ENCODE measurements at places on chromosomes 4 and X.
A peak's percentile ranks its signal among the peaks of the same experiment; 100 is the strongest.

DNA sequence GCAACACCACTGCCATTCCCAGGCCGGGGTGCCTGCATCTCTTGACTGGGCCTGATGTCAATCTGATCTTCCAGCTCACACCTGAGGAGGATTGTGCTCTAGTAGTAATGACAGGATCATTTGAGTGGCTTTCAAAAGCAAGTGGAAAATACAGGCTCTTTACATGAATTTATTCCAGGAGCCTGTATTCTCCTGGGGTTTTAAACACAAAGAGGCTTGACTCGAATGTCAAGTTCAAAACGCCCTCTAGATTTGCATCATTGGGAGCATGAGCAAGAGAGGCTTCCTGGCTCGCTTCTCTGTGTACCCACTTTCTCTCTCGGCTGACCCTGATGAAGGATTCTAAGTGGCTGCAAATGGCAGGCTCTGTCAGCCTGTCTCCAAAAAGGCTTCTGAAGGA lies 199.5 kb upstream of the PUDP start:
- DNase-seq, result no peak

DNA sequence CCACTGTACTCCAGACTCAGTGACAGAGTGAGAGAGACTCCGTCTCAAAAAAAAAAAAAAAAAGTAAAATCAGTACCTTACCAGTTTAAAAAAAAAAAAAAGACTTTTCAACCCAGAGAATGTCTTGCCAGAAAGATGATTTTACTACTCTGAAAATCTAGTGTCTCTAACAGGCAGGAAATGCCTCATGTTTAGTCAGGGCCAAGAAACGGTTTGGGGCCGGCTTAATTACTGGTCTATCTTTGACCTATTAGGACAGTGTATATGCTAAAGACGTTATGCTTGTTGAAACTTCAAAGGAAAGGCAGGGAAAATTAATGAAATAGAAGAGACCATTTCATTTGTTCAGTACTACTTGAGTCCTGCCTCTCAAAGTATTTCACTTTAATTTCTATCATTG lies 9.9 kb downstream of the BEND4 start:
- no peak for DNase-seq

DNA sequence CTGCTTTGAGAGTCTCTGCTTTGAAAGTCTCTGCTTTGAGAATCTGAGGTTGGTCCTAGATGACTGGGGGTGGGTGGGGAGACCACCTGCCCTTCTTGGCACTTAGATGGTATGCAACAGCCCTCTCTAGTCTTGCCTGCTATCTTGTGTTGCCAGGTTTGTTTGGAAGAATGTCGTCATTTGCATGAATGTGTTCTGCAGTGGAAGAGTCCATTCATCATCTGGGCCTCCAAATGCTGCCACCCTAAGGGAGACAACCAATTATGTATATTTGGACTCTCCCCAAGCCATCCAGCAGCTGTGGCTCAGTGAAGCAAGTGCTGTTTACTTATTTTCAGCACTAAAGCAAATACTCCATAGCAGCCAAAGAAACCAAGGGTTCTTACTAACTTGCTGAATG lies 44.6 kb upstream of the TRPC5OS start:
- no peak for DNase-seq

DNA sequence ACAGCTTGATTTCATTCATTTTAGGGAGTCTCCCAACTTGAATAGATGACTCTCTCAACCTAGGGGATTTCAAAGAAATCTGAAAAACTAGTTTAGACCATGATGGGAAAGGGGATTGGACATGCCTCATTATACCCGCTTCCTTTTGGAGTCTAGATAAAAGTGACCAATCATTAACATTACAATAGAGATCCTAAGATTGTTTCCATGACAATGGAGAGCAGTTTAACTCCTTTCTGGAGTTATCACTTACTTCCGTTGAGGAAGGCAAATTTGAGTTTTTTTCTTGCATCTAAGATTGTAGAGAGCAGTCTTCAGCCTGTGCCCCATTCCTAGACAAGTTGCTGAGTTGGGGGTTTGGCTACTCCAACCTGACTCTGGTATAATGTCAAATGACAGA lies 11.4 kb upstream of the IL15 start:
- no peak for DNase-seq

DNA sequence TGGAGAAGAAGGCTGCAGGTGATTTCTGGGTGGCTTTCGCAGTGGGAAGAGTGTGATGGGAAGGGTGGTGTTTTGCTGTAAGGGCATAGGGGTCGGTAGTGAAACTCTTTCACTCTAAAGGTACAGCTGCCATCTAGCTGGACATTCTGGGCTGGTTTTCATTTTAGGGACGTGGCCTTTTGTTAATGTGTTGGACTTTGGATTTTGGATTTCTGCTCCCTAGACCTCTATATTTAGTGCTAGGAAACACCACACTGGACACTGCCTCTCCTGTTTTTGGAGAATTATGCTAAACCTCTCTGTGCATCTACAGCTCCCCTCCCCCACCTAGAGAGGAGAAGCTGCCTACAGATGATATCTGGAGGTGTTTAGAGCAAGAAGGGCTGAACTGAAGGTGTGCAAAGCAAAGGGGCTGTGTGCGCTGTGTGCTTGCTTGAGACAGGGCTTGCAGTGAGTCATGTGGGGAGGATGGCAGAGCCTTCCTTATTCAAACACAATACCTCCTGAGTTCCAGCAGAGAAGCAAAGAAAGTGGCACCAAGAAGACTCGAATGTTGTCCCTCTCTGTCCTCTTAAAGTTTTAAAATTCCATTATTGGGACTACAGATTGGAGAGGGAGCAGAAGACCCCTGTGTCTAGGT lies 47.9 kb downstream of the STARD8 start:
- no peak for DNase-seq

- DNase-seq, result no peak
Observed at GRCh38 chrX:97860226-97860625, 976.5 kb downstream of the RPA4 start.

DNA sequence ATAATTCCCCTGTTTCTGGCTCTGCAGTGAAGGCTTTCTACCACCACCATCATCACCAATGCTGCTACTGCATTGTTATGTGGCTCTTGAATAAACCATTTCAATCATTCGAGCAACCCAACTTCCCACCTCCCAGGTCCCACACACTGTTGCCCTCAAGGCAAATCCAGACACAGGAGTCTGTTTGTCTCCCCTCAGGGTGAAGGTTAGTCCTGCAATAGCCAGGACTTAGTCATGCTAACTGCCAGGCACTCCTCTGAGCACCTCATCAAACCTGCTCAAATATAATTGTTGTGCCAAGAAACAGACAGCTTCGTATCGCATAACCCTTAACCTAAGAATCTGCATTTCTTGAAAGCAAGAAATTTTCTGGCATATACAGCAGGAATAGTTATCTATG lies 213.2 kb downstream of the KDR start:
- DNase-seq, result no peak

DNA sequence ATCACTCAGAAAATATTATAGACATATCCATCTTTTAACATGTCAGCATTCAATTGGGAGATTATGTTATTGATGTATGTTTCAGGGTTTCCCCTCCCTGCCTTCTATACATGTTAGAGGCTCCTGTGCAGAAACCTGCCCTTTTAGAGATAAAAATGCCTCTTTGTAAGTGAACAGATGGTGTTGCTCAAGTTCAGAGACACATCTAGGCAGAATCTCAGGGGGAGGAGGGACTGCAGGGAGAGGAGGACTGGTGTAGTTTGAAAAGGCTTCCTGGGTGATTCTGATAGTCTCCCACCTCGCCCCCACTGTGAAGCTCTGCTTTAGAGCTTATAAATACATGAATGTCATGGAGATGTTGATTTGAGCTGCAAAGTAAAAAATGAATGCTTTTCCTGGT lies 12.0 kb upstream of the UNC5C start:
- no peak for DNase-seq

GRCh38 chr4:109432696-109433095 lies 919 bp upstream of the SEC24B start:
- DNase-seq, result peak; percentile 70

GRCh38 chr4:42523066-42523718 lies 125.9 kb downstream of the SHISA3 start:
- DNase-seq, result no peak

- no peak for DNase-seq
Observed at GRCh38 chr4:86319390-86319789, 40.5 kb downstream of the MAPK10 start.

- DNase-seq, result peak; percentile 39
Observed at GRCh38 chr4:65825116-65825753, 154.9 kb upstream of the EPHA5 start.

- no peak for DNase-seq
Observed at GRCh38 chr4:9771034-9771433, 10.4 kb upstream of the DRD5 start.

- DNase-seq, result peak; percentile 77
Observed at GRCh38 chrX:29419774-29420553, 795.4 kb upstream of the MAGEB2 start.

- no peak for DNase-seq
Observed at GRCh38 chrX:40849906-40850823, 114.8 kb upstream of the MED14 start.

DNA sequence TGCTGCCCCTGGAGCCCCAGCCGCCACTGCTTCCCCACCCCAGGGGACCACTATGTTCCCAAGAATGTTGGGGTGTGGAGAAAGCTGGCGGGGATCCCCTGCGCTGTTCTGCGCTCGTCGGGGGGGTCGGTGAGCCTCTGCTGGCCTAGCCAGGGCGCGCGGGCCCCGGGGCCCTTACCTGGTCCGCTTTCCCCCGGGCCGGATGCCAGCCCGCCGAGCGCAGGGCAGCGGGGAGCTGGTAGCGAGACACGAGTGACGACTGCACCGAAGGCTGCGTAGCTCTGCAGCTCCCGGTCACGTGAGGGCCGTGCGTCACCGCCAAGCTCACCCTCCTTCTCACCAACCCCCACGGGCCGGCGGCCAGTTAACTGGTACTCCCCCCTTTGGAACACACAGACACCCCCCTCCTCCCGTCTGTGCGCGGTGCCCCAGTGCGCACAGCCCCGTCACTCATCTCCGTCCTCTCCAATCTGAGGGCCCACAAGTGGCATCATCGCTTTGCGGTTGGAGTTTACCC lies at the start of gene BEX1:
Gene BEX1 (minus strand): TSS at position 254 of the 517 bp plus-strand sequence. CDS start 897 bp downstream, outside the sequence.
- DNase-seq, result peak; percentile 54

DNA sequence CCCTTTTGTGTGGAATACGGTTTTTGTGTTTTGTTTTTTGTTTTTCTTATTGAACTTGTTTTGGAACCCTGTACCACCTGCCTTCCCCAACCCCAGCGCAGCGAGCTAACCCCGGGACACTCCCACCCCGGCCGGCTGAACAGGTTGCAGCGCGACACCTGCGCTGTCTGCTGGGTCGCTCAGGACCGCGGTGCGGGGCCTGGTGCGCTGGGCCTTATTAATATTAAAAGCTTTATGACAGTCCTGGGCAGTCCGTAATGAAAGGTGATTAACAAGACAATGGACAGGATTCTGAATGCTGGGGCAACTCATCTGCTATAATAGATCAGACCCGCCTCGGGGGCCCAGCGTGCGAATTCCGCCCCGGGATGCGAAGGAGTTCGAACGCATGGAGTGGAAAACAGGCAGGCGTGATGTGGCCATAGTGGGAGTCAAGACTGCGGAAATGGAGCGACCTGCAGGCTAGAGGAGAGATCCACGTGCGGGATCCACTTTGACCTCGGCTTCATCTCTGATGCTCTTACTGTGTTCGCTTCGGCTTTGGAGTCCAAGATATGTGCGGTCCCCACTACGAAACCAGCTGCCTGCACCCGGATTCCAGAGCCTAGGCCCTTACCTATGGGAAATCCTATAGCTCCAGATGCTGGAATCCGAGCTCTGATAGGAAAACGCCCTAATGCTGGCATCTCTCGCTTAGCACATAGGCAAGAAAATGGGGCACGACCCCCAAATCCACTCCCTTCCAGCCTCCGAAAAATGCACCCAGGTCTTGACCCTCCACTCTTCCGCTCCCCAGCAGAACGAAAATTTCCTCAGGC lies 69.0 kb upstream of the TMEM33 start:
- DNase-seq, result no peak

- DNase-seq, result peak; percentile 31
Observed at GRCh38 chr4:110020139-110020538, 107.5 kb downstream of the EGF start.

GRCh38 chr4:122997463-122998101 lies 75.2 kb upstream of the NUDT6 start:
- DNase-seq, result no peak

DNA sequence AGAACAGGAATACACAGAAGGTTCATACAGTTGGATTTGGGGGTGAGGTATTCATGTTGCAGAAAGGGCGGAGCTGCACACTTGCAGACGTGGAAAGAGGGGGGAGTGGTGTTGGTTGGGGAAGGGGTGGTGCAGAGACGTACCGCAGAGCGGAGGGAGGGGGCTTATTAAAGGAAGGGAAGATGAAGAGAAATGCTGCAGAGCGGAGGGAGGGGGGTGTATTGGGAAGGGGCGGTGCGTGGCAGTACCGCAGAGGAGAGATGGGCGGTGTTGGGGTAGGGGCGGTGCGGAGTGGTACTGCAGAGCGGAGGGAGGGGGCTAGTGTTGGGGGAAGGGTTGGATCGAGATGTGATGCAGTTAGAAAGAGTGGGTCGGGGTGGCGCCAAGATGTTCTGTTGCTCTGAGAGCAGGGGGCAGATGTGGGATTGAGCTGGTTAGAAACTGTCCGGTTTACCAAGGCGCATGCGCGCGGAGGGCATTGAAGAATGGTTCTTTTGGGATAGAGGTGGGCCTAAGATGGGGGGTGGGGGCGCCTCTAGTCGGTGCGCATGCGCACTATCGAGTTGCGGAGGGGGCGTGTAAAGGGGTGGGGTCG lies 900 bp downstream of the TRO start:
- DNase-seq, result peak; percentile 50

Data from brain microvascular endothelial cell (primary cell).